Activated naive CD4-positive, alpha-beta T cell (primary cell): ENCODE measurements at places on chromosomes 5 and 9.

DNA sequence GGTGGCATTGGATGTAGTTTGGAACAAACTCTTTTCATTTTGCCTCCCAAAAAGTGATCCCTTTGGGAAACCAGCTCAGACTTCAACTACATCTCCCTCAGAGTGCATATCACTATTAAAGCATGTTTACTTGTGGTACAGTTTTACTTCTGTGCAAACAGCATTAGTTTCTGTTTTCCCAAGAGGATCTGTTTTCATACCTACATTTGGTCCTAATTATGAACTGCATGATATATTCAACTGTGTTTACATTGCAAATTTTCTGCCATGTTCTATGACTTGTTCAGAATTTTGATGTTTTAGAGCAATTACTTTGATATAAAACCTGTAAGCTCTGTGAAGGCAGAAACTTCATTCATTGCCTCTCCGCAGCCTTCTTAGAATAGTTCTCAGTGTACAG, 681.5 kb upstream of the ACO1 start:
- DNase-seq: no peak

- no peak for DNase-seq
These were observed 169.9 kb downstream of the NNT start for GRCh38 chr5:43772764-43773477.

DNA sequence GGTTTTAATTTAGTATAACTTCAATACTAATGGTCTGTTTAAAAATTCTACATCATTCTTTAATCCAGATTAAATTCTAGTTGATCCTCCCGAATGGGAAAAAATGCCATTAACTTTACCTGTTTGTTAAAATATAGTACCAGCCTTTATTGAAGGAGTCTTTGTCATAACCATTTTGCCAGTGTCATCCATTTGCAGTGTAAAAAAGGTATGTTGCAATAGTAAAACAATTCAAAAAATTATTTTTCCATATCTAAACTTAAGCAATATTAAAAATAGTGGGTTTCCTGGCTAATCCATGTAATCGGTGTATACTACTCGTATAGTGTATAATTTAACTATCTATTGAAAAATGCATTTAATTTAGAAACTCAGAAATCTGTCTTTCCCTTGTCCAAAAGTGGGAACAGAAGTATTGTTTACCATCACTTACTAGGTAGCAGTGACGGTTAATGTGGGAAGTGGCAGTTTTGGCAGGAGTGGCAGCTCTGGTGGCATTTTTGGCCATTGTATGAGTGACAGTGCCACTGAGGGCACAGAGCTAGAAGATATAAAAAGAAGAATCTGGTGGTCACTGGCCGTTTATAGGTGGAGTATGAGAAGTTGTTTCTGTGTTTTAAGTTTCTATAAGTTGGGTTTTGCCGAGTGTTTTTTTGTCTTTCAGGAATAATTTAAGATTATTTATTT, 1.9 kb downstream of the AP3S1 start:
- DNase-seq: no peak

DNA sequence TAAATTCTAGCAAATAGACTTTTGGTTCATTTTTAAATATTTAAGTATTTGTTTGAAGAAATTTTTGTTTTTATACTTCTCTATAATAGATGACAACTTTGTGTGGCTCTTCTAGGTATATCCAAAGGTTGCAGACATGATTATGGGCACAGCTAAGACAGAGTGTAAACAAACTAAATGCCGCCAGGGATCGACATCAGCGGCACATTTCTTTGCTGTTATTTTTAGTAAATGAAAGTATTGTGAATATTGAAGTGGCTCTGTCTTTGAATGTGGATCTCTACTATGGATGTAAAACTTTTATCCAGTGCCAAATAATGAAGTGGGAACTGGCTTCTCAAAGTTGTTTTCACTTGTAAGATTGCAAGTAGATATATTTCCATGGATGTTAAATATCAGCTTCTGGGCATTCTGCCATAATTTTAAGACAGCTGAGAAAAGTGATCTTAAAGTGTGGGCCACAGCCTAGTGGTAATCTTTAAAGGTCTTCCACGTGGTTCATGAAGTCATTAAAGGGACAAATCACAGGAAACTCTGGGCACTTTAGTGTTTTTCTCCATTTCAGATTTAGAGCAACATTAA, 589.9 kb downstream of the ZNF608 start:
- no peak for DNase-seq

DNA sequence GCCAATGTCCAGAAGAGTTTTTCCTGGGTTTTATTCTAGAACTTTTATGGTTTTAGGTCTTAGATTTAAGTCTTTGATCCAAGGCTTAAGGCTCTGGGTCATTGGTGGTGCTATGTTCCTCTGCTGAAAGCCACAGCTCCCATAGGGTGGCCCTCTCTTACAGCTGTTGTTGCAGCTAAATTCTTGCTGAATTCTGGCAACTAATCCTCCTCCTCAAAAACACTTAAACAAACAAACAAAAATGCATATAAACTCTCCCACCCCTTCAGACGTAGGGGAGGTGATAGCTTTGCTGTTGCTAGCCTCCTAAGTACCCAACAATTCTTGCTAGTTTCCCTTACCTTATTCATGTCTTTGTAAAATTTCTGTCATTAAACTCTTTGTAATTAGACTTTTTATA, 30.2 kb downstream of the IQGAP2 start:
- DNase-seq: no peak

DNA sequence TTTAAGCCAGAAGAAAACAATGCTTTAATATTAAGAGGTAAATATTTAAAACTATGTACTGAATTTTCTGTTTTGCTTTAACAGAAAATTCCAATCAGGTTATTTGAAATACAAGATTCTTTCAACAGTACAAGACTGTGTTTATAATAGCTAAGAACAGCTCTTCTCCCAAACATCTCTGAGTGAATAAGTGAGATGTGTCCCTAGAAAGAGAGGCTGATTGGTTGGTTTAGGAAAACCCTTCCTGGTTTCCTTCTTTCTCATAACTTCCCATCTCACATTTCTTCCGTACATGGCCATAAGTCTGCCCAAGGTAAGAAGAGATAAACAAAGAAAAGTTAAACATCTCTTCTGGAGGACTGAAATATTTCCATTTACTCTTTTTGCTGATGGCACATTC, 145.9 kb downstream of the FANCC start:
- no peak for DNase-seq

- DNase-seq: no peak
These were observed 530.4 kb upstream of the PTPRD start for GRCh38 chr9:11142965-11143738.

DNA sequence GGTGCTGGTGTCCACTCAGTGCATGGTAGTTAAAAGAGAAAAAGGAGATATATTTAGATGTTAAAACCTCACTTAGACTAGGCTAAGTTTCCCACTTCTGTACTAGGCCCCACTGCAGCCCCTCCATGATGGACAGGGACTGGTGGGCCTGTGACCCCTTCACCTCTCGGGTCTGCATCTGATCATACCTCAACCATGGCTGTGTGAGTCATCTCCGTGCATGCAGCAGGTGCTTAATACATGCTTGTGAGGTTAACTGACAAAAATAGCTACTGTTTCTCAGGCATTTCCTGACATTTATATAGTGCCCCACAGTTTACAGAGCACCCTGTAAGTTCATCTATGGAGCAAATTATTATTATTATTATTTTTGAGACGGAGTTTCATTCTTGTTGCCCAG, 8.4 kb upstream of the URM1 start:
- DNase-seq: no peak

DNA sequence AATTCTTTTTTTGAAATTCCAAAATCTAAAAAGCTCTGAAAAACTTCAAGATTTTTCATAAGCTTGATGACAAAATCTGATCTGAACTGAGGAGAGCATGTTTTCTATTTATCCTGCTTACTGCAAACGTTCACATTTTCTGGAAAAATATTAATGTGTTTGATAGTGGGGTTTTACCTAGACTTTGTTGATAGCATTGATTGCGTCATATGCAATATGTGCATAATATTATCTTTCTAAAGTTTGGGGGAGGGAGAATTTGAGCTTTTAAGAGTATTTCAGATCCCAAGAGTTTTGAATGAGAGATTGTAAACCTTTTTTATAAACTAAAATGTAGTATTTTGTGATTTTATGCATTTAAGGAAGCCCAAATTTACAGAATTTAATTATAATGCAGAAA, 62.8 kb upstream of the CDH6 start:
- DNase-seq: no peak

- DNase-seq: no peak
These were observed 156.4 kb downstream of the DAB2IP start for GRCh38 chr9:121807823-121808278.

GRCh38 chr5:157892974-157893373, 34.0 kb upstream of the CLINT1 start:
- no peak for DNase-seq

DNA sequence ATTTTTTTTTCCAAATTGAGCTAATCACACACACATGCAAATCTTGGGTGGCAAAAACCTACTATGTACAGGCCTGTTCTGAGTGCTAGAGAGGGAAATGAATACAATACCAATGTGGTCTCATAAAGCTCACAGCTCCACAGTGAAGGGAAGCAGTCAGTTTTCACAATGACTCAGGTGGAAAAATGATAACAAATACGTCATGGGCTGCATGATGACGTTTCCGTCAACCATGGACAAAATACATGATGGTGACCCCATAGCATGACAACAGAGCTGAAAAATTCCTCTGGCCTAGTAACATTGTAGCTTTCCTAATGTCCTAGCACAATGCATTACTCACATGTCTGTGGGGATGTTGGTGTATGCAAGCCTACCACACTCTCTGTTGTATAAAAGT, 252.5 kb downstream of the TRIM32 start:
- no peak for DNase-seq
